ENCODE measurements at places on chromosomes 5 and 9.

GRCh38 chr5:56142614-56143372 is 90.3 kb downstream of the ANKRD55 start:
- peaks cover 7% of the 10 kb centered on the region for H3K4me1 ChIP-seq
- no peak for DNase-seq

DNA sequence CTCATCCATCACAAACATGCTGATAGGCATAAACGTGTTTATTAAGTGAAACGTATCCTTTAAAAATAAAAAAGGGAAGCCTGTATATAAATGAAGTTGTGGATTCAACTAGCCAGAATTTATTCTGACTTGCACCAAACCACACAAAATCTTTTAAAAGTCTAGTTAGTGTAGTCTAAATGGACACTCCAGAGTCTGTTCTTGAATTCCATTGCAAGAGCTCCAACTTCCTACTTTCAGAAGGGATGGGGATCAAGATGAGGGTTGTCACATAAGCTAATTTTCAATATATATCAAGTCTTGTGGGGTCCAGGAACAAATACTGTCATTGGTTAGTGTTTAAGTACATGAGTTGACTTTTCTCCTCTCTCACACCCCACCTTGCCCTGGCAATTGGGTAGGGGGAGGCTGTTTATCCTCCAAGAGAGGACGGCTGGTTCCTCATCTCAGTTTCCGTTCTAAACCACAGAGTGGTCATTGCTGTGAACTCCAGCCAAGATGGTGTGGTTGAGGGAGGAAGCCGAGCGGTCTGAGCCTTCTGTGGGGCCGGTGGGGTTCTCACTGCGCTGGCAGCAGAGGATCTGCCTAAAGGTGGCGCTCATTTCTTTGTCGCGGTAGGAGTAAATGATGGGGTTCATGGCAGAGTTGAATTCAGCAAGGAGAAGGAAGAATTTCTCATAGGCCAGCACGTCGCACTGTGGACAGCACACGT is 163.2 kb downstream of the LPAR1 start:
- H3K27ac ChIP-seq: no peak overlapping the region
- DNase-seq: peak; percentile 32
- H3K36me3 ChIP-seq: no peaks in the 10 kb centered on the region
- H3K27me3 ChIP-seq: no peaks in the 10 kb centered on the region
- no peaks in the 10 kb centered on the region for H3K4me1 ChIP-seq

DNA sequence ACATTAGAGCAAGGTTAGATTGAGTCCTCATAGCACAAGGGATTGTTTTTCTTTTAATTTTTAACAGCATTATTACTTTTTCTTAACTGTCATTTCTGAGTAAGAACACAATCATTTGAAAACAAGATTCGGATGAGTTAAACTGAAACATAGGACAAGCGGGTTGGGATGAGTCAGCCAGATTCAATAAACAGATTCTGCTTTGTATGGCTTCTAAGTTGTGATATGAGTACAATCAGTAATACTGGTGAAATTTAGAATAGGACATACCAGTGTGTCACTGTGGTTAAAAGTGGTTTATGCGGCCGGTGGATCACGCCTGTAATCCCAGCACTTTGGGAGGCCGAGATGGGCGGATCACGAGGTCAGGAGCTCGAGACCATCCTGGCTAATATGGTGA is 364.3 kb upstream of the CDH10 start:
- no peak overlapping the region for H3K4me3 ChIP-seq
- no peaks in the 10 kb centered on the region for H3K27me3 ChIP-seq
- H3K36me3 ChIP-seq: no peaks in the 10 kb centered on the region
- DNase-seq: no peak

GRCh38 chr5:30325795-30326194 is 867.7 kb upstream of the CDH6 start:
- H3K4me3 ChIP-seq: no peak overlapping the region
- no peaks in the 10 kb centered on the region for H3K36me3 ChIP-seq
- no peak for DNase-seq
- H3K4me1 ChIP-seq: no peaks in the 10 kb centered on the region

GRCh38 chr5:138610918-138611677 is 35.9 kb upstream of the HSPA9 start:
- H3K27me3 ChIP-seq: no peaks in the 10 kb centered on the region
- H3K27ac ChIP-seq: peak overlapping the region; percentile 51
- peak overlapping the region; percentile 62 for H3K4me3 ChIP-seq
- H3K36me3 ChIP-seq: no peaks in the 10 kb centered on the region
- peaks cover 16% of the 10 kb centered on the region for H3K4me1 ChIP-seq
- peak; percentile 17 for DNase-seq

DNA sequence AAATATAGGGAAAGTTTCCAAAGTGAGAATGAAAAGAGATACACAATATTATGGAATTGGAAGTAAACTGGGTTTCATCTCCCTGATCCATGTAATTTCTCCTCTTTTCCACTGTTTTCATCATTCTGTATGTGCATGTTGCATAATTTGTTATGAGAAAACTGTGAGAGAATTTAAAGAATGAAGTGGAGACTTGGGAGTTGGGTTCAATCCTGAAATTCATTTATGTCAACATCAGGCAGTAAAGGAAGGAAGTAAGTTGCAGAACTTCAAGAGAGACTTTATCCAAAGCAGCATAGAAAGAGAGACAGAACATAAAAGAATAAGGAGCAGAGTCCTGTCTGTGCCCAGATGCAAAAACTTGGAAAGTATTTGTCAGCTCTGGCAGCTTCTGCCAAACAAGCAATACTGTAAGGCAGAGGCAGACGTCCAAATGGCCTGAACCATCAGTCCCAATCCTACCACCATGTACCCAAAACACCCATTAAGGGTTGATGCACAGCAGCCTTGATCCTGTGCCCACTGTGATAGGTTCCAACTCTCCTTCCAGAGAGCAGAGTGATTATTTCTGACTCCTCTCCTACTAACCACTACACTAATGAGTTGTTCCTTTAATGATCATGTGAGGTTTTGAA is 425.3 kb upstream of the CDH6 start:
- H3K4me1 ChIP-seq: no peaks in the 10 kb centered on the region
- H3K4me3 ChIP-seq: no peak overlapping the region
- H3K36me3 ChIP-seq: no peaks in the 10 kb centered on the region
- H3K27ac ChIP-seq: no peak overlapping the region
- no peaks in the 10 kb centered on the region for H3K27me3 ChIP-seq

GRCh38 chr9:18569941-18570630 is 96.1 kb downstream of the ADAMTSL1 start:
- no peak for DNase-seq
- no peak overlapping the region for H3K4me3 ChIP-seq
- H3K36me3 ChIP-seq: no peaks in the 10 kb centered on the region
- no peaks in the 10 kb centered on the region for H3K27me3 ChIP-seq

DNA sequence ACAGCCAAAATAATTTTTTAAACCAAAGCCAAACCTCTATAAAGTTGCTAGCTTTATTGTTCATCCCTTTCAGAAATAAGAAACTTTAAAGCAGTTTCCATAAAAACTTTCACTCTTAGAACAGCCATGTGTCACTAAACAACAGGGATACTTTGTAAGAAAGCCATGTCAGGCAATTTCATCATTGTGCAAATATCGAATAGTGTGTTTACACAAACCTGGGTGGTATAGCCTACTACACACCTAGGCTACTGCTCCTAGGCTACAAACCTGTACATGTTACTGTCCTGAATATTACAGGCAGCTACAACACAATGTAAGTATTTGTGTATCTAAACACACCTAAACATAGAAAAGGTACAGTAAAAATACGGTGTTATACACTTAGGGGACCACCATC is 59.9 kb downstream of the TLE1 start:
- no peaks in the 10 kb centered on the region for H3K36me3 ChIP-seq
- H3K4me1 ChIP-seq: no peaks in the 10 kb centered on the region
- DNase-seq: no peak
- H3K27ac ChIP-seq: no peak overlapping the region

- H3K27me3 ChIP-seq: no peaks in the 10 kb centered on the region
- peaks cover 52% of the 10 kb centered on the region for H3K4me1 ChIP-seq
- H3K27ac ChIP-seq: peak overlapping the region; percentile 84
- DNase-seq: peak; percentile 73
- no peak overlapping the region for H3K4me3 ChIP-seq
Observed at GRCh38 chr9:131476777-131477345, 25.9 kb upstream of the POMT1 start.

DNA sequence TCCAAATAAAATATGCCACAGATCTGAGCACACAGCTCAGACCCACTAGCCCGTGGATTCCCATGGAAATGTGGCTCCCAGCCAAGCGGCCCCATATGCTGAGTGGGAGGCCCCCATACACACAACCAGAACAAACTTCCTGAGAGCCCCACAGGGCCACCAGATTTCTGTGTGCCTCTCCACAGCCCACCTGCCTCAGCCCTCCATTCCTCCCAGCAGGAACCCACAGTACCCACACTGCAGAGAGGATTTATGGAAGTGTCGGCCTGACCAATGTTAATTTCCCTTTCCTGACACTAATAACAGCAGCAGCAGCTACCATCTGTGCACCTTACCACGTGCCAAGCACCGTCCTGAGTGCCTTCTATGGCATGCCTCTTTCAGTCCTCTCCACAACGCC is 99.3 kb upstream of the SPOCK1 start:
- H3K27ac ChIP-seq: no peak overlapping the region
- DNase-seq: no peak

DNA sequence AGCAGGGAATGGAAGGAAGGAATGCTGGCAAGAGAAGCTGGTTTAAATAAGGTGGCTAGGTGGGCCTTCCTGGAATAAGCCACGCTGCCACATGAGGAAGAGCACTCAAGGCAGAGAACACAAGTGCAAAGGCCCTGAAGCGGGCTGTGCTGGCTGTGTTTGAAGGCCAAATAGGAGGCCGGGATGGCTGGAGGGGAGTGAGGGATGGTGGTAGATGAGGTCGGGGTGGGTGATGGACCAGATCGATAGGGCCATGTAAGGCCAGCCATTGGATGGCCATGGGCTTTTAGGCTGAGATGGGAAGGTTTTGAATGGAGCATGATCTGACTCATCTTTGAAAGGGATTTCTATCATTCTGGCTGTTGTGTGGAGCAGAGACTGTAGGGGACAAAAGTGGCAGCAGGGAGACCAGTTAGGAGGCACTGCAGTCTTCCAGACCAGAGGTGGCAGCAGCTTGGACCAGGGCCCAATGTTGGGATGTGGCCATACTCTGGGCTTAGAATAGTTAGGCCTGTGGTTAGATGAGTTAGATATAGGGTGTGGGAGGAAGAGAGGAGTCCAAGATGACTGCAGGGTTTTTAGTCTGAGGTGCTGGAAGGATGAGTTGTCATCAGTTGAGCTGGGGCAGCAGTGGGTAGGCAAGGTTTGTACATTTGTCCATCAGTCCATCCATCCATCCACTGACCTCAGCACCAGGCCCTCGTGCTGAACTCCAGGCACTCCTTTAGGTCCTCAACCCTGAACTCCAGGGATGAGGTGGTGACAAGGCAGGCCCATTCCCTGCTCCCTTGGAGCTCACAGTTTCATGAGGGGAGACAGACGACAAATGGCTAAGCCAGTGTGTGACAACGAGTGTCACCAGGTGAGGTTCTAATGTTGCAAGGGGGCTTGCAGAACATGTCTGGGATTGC is 30.3 kb downstream of the NDST1 start:
- peak; percentile 42 for DNase-seq
- peak overlapping the region; percentile 24 for H3K27ac ChIP-seq
- H3K27me3 ChIP-seq: no peaks in the 10 kb centered on the region
- H3K4me3 ChIP-seq: no peak overlapping the region
- peaks cover 69% of the 10 kb centered on the region for H3K4me1 ChIP-seq

GRCh38 chr5:135095052-135095715 is 61.2 kb upstream of the PITX1 start:
- H3K4me3 ChIP-seq: no peak overlapping the region
- no peak overlapping the region for H3K27ac ChIP-seq
- H3K36me3 ChIP-seq: no peaks in the 10 kb centered on the region
- H3K4me1 ChIP-seq: no peaks in the 10 kb centered on the region
- no peak for DNase-seq

All from left ventricle myocardium inferior (tissue), 1 donor.